ENCODE measurements at places on chromosomes 12 and 14. TPM values are rescaled to one million over a fixed set of nuclear protein-coding genes. Genes with fewer than 3 reads are reported as not detected.

GRCh38 chr12:101857043-101857558, 20.3 kb upstream of the DRAM1 start:
- DNase-seq, result no peak

DNA sequence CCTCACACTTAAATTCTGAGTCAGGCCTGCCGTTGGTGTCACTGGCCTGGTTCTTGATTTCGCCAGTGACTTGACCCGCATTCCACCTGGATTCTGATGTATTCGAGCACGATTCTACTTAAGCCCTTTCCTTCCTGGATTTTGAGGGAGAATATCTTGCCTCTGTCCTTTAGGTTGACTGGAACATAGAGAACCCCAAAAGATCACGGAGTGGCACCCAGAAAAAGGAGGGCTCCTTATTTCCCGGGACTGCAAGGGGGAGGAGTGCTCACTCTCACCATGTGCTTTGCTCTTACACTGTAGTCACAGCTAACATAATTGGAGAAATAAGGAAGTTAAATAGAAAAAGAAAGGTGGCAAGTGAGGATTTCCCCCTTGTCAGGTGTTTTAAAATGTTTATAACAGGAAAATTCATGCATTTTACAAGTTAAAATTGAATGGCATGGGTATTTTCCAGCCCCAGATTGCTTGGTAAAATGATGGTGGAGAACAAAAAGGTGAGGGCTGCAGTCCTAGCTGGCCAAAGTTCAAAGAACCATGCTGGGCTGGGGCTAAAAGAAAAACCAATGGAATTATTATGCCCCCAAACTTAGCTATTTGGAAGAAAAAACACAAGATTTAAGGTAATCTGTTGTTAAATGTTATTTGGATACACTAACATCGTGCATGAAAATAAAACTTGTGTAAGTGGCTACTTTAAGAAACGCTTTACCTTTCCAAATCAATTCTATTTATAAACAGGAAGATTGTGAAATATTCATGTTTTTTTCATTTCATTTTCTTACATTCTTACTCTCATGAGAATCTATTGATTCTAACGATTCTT, 8.9 kb downstream of the FOXA1 start:
- no peak for DNase-seq

- no peak for DNase-seq
These were observed 194.5 kb upstream of the RGS6 start for GRCh38 chr14:71737760-71738159.

GRCh38 chr14:70018713-70019211, 139.5 kb downstream of the SMOC1 start:
- peak; percentile 35 for DNase-seq

GRCh38 chr12:37565112-37565511, 751.5 kb upstream of the ALG10B start:
- DNase-seq, result no peak

DNA sequence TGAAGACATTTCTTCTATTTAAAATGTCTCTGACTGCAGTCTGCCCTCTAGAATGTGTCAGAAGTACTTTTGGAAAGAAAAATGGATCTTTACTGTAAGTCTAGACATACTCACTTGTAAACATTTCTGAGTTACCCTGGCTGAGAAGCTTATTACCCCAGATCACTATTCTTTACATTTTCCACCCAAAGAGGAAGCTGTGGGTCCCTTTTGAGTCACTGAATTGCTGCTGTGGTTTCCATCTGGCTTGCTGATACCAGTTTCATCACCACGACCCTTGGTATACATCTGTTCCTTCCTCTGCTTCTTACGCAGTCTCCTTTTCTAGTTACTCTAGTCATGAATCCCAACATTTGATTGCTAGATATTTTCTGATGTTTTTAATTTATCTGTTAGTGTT, 20.2 kb upstream of the CLEC4D start:
- DNase-seq, result no peak

DNA sequence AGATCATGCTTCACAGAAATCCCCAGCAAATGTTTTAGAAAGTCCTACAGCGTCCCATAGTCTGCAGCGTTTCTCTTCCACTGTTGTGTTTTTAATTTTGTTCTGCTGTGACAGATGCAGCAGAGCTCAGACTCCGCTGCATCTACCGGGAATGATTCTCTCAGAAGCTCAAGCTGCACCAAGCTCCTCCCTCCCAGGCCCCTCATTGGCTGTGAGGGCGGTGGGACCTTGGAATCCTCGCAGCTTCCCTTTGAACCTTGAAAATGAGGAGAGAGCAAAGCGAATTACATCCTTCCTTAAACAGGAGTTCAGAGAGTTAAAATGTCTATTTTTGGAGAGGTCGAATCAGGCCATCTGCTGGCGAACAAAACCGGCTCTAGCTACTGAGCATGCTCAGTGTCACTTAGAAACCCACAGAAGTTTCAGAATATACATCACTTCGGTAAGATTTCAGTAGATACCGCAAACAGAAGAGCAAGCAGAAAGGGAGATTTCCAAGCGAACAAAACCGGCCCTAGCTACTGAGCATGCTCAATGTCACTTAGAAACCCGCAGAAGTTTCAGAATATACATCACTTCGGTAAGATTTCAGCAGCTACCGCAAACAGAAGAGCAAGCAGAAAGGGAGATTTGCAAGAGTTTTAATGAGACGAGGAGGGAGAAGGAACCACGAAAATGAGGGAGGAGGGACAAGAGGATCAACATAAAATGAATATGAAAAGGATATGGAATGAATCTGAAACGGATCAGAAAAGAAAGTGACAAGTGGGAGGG, at the start of gene ABCD2:
Gene ABCD2 (minus strand): TSS at position 144 of the 774 bp plus-strand sequence. CDS start 188 bp downstream, outside the sequence.
- peak; percentile 72 for DNase-seq

DNA sequence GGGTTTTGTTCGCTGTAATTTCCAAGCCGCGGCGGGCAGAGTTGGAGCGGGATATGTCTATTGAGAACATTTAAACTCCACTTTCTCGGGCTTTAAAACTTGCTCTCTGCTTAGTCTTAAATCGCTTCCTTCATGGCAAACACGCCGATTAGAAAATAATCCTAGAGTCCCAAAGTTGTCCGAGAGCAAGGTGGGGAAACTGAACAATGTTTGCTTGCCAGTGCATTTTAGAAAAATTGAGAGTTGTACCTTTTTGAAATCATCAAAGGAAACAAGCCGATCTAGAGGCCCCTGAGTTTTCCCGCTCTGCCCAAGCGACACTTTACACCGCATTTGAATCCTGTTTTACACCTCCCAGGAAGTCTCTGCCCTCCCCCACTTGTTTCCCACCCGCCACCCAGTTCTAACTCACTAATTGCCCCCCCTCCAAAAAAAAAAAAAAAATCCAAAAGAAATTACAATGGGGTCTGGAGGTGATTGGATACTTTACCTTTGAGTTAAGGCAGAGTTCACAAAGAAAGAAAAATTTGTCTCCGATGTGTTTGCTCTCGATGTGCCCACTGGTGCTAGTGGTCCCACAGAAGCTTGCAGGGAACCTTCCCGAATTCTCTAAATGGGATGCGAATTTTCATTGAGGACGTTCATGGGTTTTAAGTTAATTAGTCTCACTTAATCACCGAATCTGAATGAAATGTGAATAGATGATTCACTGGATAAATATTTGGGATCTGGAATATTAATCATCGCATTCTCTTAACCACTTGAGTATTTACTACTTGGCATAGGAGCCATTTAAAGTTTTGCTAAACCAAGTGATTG, 2.3 kb downstream of the HMGA2 start:
- DNase-seq, result no peak

GRCh38 chr14:81406863-81407262, 6.7 kb upstream of the STON2 start:
- no peak for DNase-seq

- no peak for DNase-seq
These were observed 89.0 kb upstream of the SFSWAP start for GRCh38 chr12:131621701-131622421.

GRCh38 chr14:53493320-53493719, 340.2 kb upstream of the DDHD1 start:
- no peak for DNase-seq

GRCh38 chr14:56138928-56139327, 20.7 kb downstream of the PELI2 start:
- DNase-seq, result no peak

- DNase-seq, result no peak
These were observed 476.9 kb upstream of the PRICKLE1 start for GRCh38 chr12:43066471-43066870.

- DNase-seq, result no peak
These were observed 66.4 kb upstream of the STK38L start for GRCh38 chr12:27177706-27178105.

DNA sequence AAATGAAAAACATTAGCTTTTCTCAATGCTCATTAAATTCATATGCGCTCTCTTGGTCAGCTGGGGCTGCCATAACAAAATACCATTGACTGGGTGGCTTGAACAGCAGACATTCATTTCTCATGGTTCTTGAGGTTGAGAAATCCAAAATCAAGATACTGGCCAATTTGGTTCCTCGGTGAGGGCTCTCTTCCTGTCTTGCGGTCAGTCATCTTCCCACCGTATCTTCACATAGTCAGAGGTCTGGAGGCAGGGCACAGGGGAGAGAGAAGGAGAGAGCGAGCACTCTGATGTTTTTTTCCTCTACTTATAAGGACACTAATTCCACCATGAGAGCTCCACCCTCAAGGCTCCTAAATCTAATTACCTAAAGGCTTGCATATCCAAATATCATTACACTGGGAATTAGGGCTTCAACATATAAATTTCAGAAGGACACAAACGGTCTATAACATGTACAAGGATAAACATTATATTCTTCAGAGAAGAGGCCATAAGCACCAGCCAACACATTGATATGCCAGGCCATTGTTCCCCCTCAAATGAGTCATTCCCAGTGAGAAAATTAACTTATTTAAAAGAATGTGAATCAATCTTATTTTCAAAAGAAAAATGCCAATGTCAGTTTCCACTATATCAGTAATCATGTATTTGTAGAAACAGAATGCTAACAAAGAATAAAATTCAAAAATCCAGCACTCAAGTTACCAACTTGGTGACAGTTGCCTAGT, 152.2 kb downstream of the BTG1 start:
- no peak for DNase-seq

- DNase-seq, result no peak
These were observed 52.1 kb downstream of the STON2 start for GRCh38 chr14:81348061-81348460.

- no peak for DNase-seq
These were observed 674.8 kb downstream of the TMTC2 start for GRCh38 chr12:83361475-83361874.

- no peak for DNase-seq
These were observed 15.7 kb downstream of the FAR2 start for GRCh38 chr12:29164477-29165393.

DNA sequence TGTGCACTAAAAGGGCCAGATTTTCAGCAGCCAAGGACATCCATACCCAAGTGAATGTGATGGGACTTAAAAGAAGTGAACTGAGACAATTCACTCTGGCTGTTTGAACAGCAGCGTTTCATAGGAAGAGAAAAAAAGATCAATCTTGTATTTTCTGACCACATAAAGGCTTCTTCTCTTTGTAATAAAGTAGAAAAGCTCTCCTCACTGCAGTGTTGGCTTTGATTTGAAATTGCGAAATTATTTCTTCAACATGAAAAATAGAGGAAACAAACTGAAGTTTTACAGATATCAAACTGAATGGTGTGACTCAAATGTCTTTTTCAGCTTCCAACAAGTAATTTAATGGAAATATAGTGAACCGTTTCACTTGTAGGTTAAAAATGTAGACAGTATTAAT, 11.3 kb upstream of the KCNMB4 start:
- no peak for DNase-seq

Gene TSPAN11
- total RNA-seq, result not detected

Gene CRACR2A
- total RNA-seq, result 36.9 TPM

Gene MYF6
- total RNA-seq, result not detected

Gene AQP5
- total RNA-seq, result not detected

Gene LRRK2
- 0.64 TPM for total RNA-seq

Gene HOXC12
- not detected for total RNA-seq

Gene TMEM63C
- total RNA-seq, result 1.4 TPM

Gene PRICKLE1
- total RNA-seq, result 0.89 TPM

Gene RPGRIP1
- not detected for total RNA-seq

Gene MYH6
- not detected for total RNA-seq

Gene PABPN1
- total RNA-seq, result 208 TPM

Gene VRTN
- not detected for total RNA-seq

Gene NOVA1
- 0.40 TPM for total RNA-seq

Gene RASSF8
- total RNA-seq, result 0.33 TPM

Gene RCOR1
- 24.3 TPM for total RNA-seq

Measured in activated naive CD8-positive, alpha-beta T cell treated with anti-CD3 and anti-CD28 coated beads, Interleukin-2, amount 10 ng/mL, durations not matched to agents 7 days and 5 days (primary cell).